ENCODE measurements at places on chromosomes 11 and 22.
A peak's percentile ranks its signal among the peaks of the same experiment; 100 is the strongest.

GRCh38 chr11:131201674-131202073 lies 168.7 kb upstream of the NTM start:
- no peak for DNase-seq

GRCh38 chr11:18294862-18295261 lies 27.1 kb downstream of the HPS5 start:
- no peak for DNase-seq

DNA sequence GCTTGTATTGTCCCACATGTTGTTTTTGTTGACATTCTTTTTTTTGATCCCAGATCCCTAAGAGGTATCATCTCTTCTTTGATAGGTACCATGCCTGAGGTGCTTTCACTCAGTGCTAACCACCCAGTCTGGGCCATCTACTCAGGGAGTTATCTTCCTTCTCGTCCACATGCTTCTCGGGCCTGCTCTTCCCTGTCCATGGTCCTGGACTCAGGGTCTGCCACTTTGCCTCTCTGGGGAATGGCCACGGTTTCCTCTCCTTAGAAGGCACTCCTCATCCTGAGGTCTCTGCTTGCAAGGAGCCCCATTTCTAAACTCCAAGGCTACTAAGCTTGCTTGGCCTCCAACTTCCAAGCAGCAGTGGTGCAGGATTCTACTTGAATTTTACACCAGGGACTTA lies 227.0 kb upstream of the NCAM1 start:
- no peak for DNase-seq

DNA sequence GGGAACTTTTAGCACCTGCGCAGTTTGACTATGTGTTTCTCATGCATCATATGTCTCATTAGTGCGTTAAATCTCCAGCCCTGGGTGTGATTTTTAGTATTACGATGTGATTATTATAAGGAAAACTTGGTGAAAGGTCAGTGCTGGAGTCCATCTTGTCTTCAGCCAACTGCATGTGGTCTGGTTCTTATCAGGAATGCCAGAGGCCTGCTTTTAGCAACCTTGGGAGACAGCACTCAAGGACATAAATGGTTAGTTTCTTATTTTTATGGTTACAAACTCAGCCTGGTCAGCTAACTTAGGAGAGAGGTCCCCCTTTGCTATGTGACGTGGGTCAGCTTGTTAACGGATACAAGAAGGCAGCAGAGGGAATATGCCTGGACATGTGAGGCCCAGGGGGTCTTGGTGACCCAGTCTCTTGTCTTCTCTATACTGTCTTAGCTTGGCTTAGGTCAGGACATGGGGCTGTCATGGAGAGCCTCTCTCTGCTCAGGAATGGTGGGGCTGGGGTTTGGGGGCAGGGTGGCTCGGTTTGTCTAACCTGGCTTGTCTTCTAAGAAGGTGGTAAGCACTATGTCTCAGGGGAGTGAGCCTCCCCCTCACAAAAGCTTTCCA lies 21.5 kb downstream of the KCTD21 start:
- no peak for DNase-seq

GRCh38 chr11:69076129-69076791 lies 27.5 kb downstream of the TPCN2 start:
- peak; percentile 22 for DNase-seq

GRCh38 chr11:23370580-23371275 lies 510.5 kb upstream of the CCDC179 start:
- DNase-seq, result no peak

- no peak for DNase-seq
These were observed 20.6 kb downstream of the TSPAN18 start for GRCh38 chr11:44747316-44747715.

- DNase-seq, result no peak
These were observed 260.7 kb downstream of the MN1 start for GRCh38 chr22:27540656-27541396.

DNA sequence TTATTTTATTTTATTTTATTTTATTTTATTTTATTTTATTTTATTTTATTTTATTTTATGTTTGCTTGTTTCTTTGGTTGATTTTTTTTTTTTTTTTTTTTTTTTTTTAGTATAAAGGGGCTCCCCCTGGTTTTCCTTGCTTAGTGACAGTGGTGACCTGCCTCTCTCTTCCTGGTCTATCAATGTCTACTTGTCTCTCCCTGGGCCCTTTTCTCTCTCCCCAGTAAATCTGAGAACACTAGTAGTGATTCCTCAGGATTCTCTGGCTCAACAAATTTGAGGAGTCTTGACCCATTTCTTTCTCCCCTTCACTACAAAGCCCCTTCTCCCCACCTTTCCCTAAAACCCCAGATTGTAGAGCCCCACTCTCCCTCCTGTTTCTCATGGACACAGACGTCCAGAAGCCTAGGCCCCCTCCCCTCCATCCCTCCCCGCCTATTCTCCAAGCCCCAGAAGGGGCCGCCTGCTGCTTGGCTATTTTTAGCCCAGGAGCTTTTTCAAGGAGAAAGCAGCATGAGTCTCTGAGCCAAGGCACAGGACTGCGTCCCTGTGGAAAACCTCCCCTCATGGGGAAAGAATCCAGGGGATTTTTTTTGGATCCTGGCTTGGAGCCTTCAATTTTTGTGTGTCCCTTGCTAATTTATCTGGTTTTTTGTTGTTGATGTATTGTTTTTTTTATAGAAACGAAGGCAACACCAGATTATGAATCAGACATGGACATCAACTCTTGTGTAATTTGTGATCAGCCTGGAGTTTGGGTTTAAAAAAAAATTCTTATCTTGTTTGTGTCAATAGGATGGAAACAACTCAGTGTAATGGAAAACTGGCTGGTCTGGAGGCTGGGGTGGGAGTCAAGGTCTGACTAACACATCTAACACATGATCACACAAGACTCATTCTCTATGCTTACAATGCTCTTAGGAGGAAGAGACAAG lies 17.5 kb upstream of the ACCSL start:
- peak; percentile 26 for DNase-seq
